ENCODE measurements at places on chromosomes 7 and 10.

- no peaks in the 10 kb centered on the region for H3K27me3 ChIP-seq
- H3K4me1 ChIP-seq: no peaks in the 10 kb centered on the region
- no peak overlapping the region for H3K4me3 ChIP-seq
- no peak overlapping the region for H3K27ac ChIP-seq
Observed at GRCh38 chr7:6221340-6222319, 50.8 kb downstream of the CYTH3 start.

DNA sequence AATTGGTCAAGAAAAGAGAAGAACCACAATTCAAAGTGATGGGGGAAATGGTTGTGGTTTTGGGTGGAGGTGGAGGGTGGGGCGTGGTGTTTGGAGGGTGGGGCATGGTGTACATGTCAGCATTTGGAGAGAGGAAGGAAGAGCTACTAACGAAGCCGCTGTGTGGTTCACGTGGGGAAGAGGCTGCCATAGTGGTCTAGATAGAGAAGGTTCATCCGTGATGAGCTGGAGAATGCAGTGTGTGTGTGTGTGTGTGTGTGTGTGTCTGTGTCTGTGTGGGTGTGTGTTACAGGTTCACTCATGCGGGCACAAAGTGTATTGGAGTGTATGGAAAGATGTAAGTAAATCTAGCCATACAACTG is 6.1 kb upstream of the VCL start:
- no peak overlapping the region for H3K27ac ChIP-seq
- peak; percentile 85 for DNase-seq
- H3K4me1 ChIP-seq: peaks cover 15% of the 10 kb centered on the region
- H3K4me3 ChIP-seq: peak overlapping the region; percentile 13

- H3K27me3 ChIP-seq: no peaks in the 10 kb centered on the region
- no peak overlapping the region for H3K4me3 ChIP-seq
- H3K36me3 ChIP-seq: peaks cover 12% of the 10 kb centered on the region
- no peak overlapping the region for H3K27ac ChIP-seq
- DNase-seq: no peak
- no peaks in the 10 kb centered on the region for H3K4me1 ChIP-seq
Observed at GRCh38 chr7:1675036-1675671, 5.1 kb downstream of the ELFN1 start.

GRCh38 chr7:88586219-88586618 is 173.3 kb upstream of the ZNF804B start:
- H3K27me3 ChIP-seq: no peaks in the 10 kb centered on the region
- no peaks in the 10 kb centered on the region for H3K4me1 ChIP-seq
- H3K4me3 ChIP-seq: no peak overlapping the region
- no peak overlapping the region for H3K27ac ChIP-seq
- no peak for DNase-seq

- H3K4me3 ChIP-seq: no peak overlapping the region
- H3K36me3 ChIP-seq: no peaks in the 10 kb centered on the region
- no peak for DNase-seq
- H3K27ac ChIP-seq: no peak overlapping the region
- no peaks in the 10 kb centered on the region for H3K27me3 ChIP-seq
Observed at GRCh38 chr10:12500381-12501303, 151.3 kb downstream of the CAMK1D start.

- no peak for DNase-seq
- no peaks in the 10 kb centered on the region for H3K4me1 ChIP-seq
- peaks cover 6% of the 10 kb centered on the region for H3K27me3 ChIP-seq
- no peak overlapping the region for H3K27ac ChIP-seq
Observed at GRCh38 chr10:80139265-80139664, 6.7 kb downstream of the PLAC9 start.

DNA sequence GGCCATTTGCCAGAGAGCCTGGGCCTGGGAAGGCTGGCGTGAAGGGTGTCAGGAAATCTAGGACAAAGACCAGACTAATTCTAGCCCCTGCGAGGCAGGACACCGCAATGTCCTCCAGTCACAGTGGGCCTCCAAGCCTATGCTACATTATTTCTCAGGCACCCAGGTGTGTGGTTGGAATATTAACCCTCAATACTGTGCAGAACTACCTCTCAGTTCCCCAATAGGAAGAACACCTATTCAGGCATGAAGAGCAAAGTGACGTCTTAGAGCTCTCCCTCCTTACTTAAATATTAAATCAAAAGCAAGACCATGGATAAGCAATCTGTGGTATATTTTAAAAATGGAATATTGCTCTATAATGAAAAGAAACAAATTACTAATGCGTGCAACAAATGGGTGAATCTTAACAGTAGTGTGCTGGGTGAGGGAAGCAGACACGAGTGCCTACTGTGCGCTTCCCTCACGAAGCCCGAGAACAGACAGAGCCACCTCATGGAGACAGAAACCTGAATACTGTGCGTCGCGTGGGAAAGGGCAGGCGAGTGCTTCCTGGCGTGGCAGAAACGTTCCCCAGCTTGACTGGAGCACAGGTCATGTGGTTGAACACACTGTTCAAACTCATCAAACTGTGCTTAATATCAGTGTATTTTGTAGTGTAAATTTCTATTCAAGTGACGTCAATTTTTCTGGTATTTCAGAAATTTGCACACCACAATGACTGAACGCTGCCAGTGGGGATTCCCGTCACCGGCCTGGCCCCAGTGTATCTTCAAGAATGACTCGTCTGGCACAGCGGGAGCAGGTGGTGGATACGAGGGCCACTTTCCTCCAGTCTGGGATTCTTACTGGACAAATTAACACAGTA is 15.5 kb upstream of the PTPRN2 start:
- H3K27me3 ChIP-seq: no peaks in the 10 kb centered on the region
- no peaks in the 10 kb centered on the region for H3K4me1 ChIP-seq
- H3K4me3 ChIP-seq: no peak overlapping the region

- no peaks in the 10 kb centered on the region for H3K27me3 ChIP-seq
- no peaks in the 10 kb centered on the region for H3K36me3 ChIP-seq
- no peak overlapping the region for H3K4me3 ChIP-seq
- DNase-seq: no peak
- no peak overlapping the region for H3K27ac ChIP-seq
- H3K4me1 ChIP-seq: no peaks in the 10 kb centered on the region
Observed at GRCh38 chr7:52727632-52728031, 307.8 kb upstream of the POM121L12 start.

- no peak overlapping the region for H3K27ac ChIP-seq
- peaks cover 20% of the 10 kb centered on the region for H3K4me1 ChIP-seq
- no peak overlapping the region for H3K4me3 ChIP-seq
- H3K36me3 ChIP-seq: peaks cover 74% of the 10 kb centered on the region
- no peaks in the 10 kb centered on the region for H3K27me3 ChIP-seq
Observed at GRCh38 chr7:159031135-159031701, 113.4 kb downstream of the VIPR2 start.

All from DND-41 (cell line).